ENCODE measurements at places on chromosomes 5 and 9. TPM values are rescaled to one million over a fixed set of nuclear protein-coding genes. Genes with fewer than 3 reads are reported as not detected.

TIMD4 gene
- total RNA-seq, result 0.99 TPM

EFNA5 gene
- total RNA-seq, result 11.5 TPM

HDHD3 gene
- 13.5 TPM for total RNA-seq

TCERG1 gene
- total RNA-seq, result 68.7 TPM

BNC2 gene
- 22.0 TPM for total RNA-seq
